ENCODE measurements at places on chromosomes 5 and 9.
A peak's percentile ranks its signal among the peaks of the same experiment; 100 is the strongest.

GRCh38 chr5:3197304-3198073 lies 398.1 kb upstream of the IRX1 start:
- DNase-seq = no peak

DNA sequence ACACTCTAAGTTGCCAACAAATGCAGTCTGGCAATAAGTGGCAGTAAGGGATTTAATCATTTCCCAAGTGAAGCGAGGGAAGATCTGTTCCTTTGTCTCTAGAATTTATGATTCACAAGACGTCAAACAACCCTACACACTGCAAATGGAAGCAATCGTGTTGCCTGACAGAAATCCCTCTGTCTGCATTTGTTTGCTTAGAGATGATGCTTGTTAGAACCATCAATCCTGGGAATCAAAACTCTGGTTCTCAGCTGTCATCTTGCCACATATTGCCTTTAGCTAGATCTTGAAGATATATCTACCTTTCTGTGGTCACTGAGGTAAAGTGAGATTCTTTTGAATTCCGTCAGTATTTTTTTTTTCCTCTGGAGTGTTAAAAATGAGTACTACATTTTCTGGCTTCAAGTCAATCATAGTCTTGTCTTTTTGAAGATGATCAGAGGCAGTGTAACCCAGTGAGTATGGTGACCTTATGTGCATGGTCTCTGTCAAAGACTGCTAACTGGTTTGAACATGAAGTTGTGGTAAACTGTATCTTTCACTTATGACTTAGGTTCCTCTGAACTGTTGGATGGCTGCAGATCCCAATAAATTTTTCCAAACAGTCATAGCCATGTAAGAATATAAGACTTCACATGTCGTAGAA lies 106.4 kb upstream of the STARD4 start:
- no peak for DNase-seq

GRCh38 chr9:128972956-128973355 lies 25.5 kb downstream of the NUP188 start:
- DNase-seq = no peak

DNA sequence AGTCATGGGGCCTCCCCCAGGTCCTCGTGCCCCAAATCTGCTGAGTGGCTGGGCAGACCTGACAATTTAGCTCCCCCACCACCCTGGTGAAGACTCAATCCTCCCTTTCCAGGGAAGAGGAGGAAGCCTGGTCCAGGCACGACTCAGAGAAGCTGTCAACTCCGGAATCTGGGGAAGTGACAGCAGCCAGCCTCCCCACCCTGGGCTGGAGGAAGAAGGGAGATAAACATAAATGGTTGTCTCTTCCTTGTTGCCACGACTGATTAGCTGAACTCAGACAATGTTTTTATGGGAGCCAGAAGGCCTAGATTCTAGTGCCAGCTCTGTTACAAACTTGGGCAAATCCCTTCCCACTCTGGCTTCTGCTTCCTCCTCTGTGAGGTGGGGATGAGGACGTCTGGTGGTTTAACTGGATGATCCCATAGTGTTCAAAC lies 15.4 kb downstream of the CCDC69 start:
- DNase-seq = peak; percentile 39

GRCh38 chr5:135883441-135883840 lies 12.2 kb downstream of the IL9 start:
- no peak for DNase-seq

DNA sequence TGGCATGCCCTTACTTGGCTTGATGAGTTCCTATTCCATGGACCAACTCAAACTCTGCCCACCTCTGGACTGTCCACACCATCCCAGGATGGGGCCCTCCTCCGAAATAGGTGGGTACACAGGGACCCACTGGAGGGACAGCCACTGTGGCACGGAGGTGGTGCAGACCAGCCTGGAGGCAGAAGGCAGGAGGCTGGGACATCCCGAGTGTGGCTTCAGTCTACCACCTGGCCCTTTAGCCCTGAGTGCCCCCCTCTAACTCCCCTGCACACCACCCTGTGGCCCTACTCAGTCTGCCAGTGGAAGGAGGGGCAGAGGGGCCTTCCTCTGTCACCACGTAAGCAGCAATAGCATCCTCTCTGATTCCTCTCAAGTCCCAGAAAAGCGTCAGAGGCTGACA lies 3.7 kb downstream of the IL3 start:
- no peak for DNase-seq

DNA sequence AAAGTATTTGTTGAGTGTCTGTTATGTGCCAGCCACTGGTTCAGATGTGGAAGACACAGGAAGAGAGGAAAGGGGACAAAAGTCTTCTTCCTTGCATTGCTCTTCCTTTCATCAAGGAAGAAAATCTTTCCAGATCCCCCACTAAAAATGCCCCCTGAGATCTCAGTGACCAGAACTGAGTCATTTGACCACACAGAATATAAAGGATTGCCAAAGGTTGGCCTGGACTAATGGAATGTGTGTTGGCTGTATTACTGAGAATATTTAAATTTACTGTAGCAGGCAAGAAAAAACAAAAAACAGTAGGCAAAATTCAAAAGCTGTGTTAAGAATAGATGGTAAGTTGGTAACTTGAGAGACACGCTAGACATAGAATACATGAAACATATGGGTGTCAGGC lies 10.0 kb upstream of the SEPTIN8 start:
- no peak for DNase-seq

- DNase-seq = no peak
These were observed 45.5 kb downstream of the TNFSF8 start for GRCh38 chr9:114884787-114885452.

GRCh38 chr9:77291714-77292113 lies 114.4 kb downstream of the VPS13A start:
- peak; percentile 41 for DNase-seq

GRCh38 chr5:61348447-61348846 lies 16.4 kb downstream of the ZSWIM6 start:
- DNase-seq = no peak

DNA sequence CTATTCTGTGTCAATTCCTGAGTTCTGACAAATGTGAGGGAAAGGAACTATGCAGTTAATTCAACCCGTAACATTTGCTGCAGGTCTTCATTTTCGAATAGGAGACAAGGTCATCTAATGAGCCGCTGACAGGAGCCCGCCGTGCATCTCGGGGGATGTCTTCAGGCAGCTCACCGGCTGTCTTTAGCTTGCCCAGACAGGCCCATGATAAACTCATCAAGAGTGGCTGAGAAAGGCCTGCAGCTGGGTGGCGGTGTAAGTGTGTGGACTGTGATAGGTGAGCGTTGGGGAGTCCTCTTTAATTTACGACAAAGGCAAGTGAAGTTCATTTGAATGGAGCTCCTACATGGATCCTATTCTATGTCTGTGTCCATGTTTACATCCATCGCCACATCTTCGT lies 190.5 kb downstream of the ADCY2 start:
- no peak for DNase-seq

DNA sequence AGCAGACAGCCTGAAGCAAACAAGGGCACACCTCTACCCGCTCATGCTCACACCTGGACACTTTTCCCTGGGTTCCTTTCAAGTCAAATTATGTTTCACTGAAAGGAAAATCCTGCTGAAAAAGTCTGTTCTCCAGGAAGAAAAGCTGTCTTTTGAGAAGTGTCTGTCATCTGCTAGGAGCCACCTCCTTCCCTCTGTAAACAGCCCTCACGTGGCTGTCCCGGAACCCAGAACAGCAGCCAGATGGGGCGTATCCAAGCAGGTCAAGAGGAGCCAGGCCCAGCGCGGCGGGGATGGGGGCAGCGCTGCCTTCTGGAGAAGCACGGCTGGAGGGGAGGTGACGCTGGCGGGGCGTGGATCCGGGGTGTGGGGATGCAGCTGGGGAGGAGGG lies at the start of gene PNPLA7:
Gene PNPLA7 (minus strand): TSS at position 172 of the 391 bp plus-strand sequence. CDS start 205 bp downstream, outside the sequence.
- peak; percentile 76 for DNase-seq

DNA sequence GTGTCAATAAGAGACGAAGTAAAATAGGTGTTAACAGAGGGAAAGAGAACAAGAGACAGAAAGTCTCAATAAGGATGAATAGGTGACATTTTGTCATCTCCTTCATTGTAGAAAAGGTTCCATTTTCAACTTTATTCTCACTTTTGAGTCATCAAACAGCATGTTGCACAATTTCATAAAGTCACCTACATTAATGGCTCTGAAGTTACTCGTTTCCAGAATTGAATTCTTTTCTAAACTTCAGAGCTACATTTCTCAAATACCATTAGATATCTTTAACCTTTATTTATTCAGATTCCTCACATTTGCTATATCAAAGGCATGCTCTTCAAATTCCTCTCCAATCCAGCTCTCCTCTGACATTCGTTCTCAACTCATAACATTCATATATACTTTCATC lies 13.1 kb downstream of the ADAMTS6 start:
- DNase-seq = no peak

DNA sequence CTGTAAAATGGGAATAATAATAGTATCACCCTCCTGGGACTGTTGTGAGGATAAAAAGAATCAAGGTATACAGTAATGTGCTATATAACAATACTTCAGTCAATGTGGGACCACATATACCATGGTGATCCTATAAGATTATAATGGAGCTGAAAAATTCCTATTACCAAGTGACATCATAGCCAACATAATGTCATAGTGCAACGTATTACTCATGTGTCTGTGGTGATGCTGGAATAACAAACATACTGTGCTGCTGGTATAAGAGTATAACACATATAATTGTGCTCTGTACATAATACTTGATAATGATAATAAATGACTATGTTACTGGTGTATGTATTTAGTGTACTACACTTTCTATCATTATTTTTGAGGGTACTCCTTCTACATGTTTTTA lies 38.1 kb downstream of the LIFR start:
- DNase-seq = no peak

All from erythroblast (primary cell).